ENCODE measurements at places on chromosomes 16 and 17.
A peak's percentile ranks its signal among the peaks of the same experiment; 100 is the strongest.

GRCh38 chr16:6667393-6667792 lies 665.3 kb upstream of the RBFOX1 start:
- DNase-seq: no peak

DNA sequence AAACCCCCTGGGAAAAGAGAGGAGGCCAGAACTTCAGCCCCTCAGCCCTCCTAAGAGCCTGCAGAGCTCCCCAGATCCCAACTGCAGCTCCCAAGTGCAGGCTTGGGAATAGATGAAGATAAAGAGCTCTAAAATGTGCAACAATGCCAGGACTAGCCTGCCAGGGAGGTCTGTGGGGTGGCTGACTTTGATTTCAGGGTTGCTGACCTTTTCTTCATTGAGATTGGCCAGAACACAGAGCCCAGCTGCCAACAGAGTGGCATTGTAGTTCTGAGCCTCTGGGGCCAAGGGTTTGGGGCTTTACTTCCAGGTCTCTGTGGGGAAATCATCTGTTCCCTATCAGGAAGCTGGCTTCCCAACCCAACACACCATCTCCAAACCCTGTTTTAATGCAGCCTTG lies 120.6 kb downstream of the COPRS start:
- DNase-seq: no peak

GRCh38 chr16:81018496-81018895 lies 11.5 kb downstream of the CENPN start:
- no peak for DNase-seq

GRCh38 chr17:32827227-32827626 lies 49.7 kb downstream of the MYO1D start:
- DNase-seq: no peak

GRCh38 chr16:1156055-1156982 lies 3.4 kb downstream of the CACNA1H start:
- no peak for DNase-seq

GRCh38 chr17:50169881-50170459 lies 4.2 kb downstream of the SGCA start:
- no peak for DNase-seq

GRCh38 chr17:63925615-63926014 lies 6.5 kb downstream of the CD79B start:
- no peak for DNase-seq

GRCh38 chr16:82695806-82696205 lies 69.0 kb downstream of the CDH13 start:
- DNase-seq: no peak

- peak; percentile 22 for DNase-seq
These were observed 11.5 kb upstream of the PRSS54 start for GRCh38 chr16:58306327-58306726.

GRCh38 chr16:85850344-85850880 lies 48.5 kb upstream of the IRF8 start:
- DNase-seq: no peak

GRCh38 chr17:78557598-78558039 lies 19.6 kb downstream of the DNAH17 start:
- DNase-seq: no peak

GRCh38 chr17:62139141-62139540 lies 74.1 kb upstream of the MED13 start:
- no peak for DNase-seq

DNA sequence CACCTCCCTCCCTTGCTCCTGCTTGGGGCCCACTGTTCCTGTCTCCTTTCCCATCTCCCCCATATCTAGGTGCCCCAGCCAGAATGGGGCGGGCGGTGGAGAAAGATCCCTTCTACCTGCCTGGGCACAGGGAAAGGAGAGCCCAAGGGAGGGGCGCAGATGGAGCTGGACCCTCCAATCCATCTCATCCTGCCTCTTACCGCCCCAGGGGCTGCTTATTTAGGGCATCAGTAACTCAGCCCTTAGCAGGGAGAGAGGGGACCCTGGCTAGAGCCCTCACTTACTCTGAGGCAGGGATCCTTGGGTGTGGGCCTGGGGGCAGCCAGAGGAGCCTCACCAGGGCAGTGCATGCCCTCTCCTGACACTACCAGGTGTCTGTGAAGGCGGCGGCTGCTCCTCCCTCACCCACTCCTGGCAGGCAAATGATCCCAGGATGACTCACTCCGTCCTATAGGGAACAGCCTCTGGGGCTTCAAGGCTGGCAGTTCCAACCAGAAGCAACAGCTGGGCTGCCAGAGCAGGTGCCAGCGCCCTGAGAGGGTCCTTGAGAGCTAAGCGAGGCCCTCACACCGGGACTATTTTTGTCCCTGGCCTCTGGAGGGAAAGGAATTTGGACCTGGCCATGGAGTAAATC lies 16.3 kb upstream of the BCAR1 start:
- DNase-seq: no peak

DNA sequence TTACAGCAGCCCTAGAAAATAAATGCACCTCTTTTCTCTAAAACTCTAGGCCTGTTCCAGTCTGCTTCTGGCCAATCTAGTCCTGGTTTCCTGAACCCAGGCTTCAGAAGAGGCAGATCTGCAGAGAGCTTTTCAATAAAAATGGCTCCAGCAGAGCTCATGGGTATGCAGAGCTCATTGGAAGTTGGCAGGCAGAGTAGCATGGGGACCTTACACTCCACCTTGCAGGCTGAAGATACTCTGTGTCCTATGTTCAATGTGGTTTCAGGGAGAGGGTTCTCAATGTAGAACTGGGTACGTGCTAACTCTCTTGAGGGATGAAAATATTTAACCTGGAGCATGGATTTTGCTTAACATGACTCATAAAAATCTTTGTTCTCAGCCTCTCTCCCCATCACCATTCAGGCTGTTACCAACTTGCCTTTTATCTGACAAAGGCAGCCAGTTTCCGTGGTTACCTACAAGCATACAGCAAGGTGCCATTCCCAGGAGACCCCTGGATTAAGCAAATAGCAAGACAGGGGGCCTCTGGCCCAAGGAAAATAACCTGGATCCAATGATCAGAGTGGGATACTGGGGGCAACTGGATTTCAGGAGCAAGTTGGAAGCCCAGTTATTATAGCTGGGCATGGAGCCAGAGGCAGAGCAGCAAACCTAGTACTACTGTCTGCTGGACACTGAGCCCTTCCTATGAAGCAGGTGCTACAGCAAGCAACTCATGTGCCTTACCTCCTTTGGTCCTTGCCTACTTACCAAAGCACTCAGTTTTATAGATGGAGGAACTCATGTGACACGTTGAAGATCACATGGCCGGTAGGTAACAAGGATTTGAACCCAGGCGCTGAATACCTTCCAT lies 98.2 kb upstream of the DHX40 start:
- no peak for DNase-seq

GRCh38 chr17:72378414-72379390 lies 257.9 kb downstream of the SOX9 start:
- no peak for DNase-seq

GRCh38 chr17:76884995-76885893 lies 17.0 kb downstream of the MGAT5B start:
- DNase-seq: no peak

- DNase-seq: peak; percentile 40
These were observed 9.1 kb upstream of the PPP1R1B start for GRCh38 chr17:39617446-39618245.

GRCh38 chr16:47519546-47519945 lies 58.4 kb downstream of the PHKB start:
- no peak for DNase-seq

DNA sequence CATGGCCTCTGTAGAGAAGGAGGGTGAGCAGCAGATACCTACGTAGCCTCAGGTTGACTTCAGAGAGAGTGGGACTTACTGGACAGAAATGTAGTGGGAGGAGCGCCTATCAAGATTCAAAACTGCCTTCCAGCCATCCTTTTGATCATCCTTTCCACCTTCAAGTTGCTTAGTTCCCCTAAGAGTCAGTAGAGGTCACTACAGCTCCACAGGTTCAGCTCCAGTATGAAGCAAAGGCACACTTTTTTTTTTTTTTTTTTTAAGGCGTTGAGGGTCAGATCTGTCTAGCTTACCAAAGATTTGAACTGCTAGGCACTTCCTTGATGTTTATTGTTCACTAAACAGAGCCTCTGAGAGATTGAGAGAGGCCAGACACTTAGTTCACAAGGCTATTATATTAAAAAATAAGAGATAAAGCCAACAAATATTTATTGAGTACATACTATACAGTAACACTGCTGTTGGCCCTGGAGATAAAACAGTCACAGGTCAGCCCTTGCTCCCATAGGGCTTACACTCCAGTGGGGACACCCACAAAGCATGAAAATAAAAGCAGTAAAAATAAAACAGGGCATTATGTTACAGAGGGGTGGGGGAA lies 3.1 kb downstream of the RNF227 start:
- no peak for DNase-seq

- no peak for DNase-seq
These were observed 77.7 kb upstream of the EEF2KMT start for GRCh38 chr16:5175266-5175665.

- DNase-seq: no peak
These were observed 113.5 kb upstream of the FAM20A start for GRCh38 chr17:68714676-68715075.

- DNase-seq: no peak
These were observed 9.5 kb upstream of the ITGA2B start for GRCh38 chr17:44398692-44399691.
